Right renal pelvis (tissue), 4 donors: ENCODE measurements at places on chromosomes 1 and 21. TPM values are rescaled to one million over a fixed set of nuclear protein-coding genes. Genes with fewer than 3 reads are reported as not detected.

DNA sequence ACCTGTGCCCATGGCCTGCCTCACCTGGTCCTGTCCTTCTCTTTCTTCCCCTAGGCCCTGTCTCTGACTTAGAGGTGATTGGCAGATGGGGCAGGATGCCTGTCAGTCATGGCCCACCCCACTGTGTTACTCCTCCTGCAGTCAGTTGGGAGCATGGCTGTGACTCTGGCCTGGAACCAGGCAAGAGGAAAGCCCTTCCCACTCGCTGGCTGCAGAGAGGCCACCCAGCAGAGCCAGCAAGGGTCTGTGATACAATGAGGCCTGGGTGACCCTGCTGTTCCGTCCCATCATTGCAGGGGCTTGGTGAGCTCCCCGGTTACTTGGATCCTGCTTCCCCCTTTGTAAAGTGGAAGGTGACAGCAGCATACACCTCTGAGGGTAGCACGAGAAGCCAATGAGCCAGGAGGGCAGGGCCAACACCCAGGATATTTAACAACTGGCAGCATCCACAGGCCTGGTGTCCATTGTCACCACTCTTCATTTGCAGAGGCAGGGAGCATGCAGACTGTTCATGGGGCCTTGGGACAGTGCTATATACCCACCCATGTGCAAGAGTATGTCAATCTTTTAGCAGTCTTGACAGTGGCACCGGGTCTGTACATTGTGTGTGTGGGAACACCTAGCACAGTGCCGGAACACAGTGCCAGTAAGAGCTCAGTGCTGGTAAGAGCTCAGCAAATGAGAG is 191.0 kb upstream of the C1orf174 start:
- DNase-seq, result no peak

DNA sequence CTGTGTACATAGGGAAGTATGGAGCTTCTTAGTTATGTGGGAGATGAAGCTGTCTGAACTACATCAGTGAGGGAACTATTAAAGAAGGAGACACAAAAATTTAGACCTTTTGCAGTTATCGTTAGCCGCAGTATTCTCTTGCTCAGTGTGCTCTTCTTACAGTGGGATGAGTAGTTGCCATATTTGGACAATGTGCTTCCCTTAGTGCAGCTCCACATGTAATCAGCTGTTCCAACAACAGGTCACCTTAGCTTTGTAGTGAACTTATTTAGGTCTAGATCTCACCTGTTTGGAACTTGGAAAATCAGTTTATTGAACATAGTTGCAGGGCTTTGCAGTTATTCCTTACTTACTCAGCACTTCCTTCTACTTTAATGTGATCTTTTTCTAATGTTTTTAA is 18.1 kb downstream of the GPR52 start:
- no peak for DNase-seq

DNA sequence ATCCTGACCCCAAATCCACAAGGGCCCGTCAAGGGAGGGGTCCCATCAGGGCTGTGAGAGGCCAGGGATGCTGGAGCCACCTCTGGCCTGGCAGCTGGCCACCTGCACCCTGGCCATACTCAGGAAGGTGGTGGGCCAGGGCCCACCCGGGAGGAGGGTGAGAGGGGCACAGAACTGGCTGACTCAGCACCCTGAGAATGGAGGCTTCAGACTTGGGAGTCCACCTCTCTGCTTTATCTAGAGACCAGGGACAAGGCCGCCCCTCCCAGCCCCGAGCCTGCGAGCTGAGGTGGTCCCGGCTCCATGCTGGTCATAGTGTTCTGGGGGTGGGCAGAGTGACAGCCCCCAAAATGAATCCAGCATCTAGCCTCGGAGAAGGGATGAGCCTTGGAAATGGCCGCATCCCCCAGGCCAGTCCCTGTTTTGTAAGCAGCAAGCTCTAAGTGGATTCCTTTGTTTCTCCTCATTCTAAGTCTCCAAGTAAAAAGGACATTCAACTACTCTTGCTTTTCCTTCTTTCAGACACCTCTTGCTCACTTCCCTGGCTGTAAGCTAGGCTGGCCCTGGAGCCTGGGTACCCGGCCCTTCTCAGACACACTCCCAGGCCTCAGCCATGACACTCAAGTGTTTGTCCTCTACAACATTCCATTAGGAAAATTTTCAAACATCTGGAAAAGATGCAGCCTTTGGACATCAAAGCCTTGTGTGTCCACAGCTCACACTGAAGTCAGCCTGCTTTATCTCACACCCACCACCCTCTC is 12.3 kb downstream of the WNT3A start:
- no peak for DNase-seq

DNA sequence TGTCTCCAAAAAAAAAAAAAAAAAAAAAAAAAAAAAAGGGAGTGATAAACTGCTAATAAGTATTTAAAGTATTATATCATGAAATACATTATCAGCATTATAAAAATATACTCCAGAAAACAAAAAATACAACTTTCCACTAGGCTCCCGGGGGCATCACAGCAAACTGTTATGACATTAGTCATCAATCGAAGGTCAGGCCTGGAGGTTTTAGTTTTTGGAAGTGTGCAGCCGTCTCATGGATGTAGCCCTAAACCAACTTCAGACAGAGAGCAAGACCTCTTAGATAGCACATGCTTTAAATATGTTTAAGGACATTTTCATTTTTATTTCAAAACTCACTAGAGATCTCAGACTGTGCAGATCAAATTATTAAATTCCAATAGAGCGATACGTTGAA is 106.3 kb downstream of the RERE start:
- DNase-seq, result no peak

- DNase-seq, result no peak
These were observed 59.9 kb downstream of the WNT9A start for GRCh38 chr1:227887697-227888403.

- no peak for DNase-seq
These were observed 2.4 kb upstream of the ELAPOR1 start for GRCh38 chr1:109111386-109112055.

- no peak for DNase-seq
These were observed 508.6 kb downstream of the RWDD3 start for GRCh38 chr1:95742591-95743089.

GRCh38 chr1:64842224-64842623 is 97.3 kb downstream of the RAVER2 start:
- DNase-seq, result no peak

DNA sequence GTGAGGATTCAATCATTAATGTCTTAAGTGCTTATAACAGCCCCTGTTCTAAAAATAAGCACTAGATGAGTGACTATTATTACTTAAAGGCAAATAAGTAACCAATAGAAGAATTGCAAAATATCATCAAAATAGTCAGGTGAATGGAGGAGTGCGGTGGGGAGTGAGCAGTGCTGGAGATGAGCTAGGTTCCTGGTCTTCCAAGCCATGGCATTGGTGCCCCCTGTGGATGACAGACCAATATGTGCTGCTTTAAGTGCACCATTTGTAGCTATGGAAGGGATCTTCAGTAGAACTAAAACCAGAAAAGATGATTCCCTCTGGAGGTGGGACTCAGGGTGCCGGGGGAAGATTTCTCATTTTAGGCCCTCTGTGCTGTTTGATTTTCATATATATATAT is 46.1 kb upstream of the SLC30A1 start:
- DNase-seq, result no peak

DNA sequence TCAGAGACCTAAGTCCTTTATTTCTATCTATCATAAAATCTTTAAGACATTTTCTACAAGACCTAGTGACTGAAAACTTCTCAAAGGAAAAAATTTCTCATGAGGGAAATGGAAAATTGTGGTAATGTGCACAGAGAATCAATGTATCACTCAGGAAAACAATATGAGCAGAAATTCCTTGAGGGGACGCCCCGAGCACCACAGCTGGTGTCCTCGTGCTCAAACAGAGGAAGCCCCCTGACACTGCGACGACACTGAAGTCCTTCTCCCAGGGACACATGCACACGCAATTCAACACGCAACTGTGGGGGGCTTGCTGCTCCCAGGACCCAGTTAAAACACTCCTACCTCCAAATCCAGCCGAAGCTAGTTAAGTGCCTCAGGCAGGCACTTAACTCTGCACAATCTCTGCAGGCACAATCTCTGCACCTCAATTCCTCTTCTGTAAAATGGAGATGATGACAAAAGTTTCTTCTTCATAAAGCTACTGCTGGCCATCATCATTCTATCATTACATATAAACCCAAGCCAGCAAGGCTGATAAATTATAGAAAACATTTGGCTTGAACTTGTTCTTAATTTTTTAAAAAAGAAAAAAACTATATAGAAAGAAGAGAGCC is 16.0 kb downstream of the ZBTB17 start:
- DNase-seq, result no peak

- no peak for DNase-seq
These were observed 596.5 kb downstream of the MATN1 start for GRCh38 chr1:30126848-30127247.

GRCh38 chr1:170893655-170894297 is 41.6 kb upstream of the MROH9 start:
- DNase-seq, result no peak

DNA sequence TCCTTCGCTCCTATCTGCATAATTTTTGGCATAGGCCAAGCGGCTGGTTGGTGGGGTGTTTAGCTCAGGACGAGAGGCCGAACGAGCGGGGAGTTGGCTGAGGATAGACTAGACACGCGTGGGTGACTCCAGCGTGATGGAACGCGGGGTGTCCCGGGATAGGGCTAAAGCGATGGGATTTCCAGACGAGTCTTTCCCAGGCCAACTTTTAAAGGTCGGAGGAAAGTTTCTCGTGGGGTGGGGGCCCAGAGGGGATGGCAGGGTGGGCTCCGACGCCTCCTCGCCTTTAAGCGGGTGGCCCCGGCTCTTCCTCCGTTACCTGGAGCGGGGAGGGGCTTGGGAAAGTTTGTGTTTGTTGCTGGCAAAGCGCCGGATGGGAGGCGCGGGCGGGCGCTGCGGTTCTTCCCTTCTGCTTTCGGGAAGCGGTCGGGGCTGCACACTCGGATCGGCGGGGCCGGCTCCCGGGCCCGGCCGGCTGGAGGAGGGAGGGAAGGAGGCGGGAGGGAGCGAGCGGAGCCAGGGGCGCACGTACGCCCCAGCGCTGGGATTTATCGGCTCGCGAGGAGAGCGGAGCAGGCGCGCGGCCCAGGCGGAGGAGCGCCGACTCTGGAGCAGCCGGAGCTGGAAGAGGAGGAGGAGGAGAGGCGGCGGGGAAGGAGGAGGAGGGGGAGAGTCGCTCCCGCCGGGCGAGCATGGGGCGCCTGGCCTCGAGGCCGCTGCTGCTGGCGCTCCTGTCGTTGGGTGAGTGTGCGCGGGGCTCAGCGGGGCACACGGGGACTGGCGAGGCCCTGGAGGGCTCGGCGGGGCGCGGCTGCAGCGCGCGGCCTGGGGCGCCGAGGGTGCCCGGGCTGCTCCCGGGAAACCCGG is at the start of gene PTGFRN:
PTGFRN (plus strand) TSS at position 405 of the 867 bp plus-strand sequence; CDS start at position 693, 288 bp downstream.
- peak; percentile 62 for DNase-seq

Gene ICOSLG
- polyA plus RNA-seq, result 11.4 TPM

- DNase-seq, result no peak
These were observed 1.2 kb downstream of the SAMD11 start for GRCh38 chr1:924656-925560.

DNA sequence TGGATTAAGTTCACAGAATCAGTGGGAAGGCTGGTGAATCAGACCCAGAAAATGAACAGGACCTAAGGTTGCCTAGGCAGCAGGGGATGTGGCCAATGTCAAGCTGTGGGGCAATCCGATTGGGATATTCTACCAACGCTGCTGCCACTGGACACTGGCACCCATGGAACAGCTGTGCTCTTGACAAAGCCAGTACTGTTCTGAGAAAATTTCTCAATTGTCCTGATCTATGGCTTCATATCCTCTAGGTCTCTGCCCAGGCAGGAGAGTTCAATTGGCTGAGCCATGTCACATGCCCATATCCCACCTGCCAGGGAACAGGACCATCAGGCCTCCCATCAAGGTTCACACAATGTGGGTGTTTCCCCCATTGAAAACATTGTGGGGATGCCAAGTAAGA is 6.2 kb downstream of the TACSTD2 start:
- no peak for DNase-seq

Gene KIAA0040
- polyA plus RNA-seq, result 19.4 TPM

GRCh38 chr1:227459326-227459841 is 104.0 kb upstream of the ZNF678 start:
- no peak for DNase-seq

- DNase-seq, result no peak
These were observed 77.4 kb downstream of the DIRAS3 start for GRCh38 chr1:67973051-67973450.

Gene CFHR3
- polyA plus RNA-seq, result 0.22 TPM

Gene SDF4
- 130 TPM for polyA plus RNA-seq

DNA sequence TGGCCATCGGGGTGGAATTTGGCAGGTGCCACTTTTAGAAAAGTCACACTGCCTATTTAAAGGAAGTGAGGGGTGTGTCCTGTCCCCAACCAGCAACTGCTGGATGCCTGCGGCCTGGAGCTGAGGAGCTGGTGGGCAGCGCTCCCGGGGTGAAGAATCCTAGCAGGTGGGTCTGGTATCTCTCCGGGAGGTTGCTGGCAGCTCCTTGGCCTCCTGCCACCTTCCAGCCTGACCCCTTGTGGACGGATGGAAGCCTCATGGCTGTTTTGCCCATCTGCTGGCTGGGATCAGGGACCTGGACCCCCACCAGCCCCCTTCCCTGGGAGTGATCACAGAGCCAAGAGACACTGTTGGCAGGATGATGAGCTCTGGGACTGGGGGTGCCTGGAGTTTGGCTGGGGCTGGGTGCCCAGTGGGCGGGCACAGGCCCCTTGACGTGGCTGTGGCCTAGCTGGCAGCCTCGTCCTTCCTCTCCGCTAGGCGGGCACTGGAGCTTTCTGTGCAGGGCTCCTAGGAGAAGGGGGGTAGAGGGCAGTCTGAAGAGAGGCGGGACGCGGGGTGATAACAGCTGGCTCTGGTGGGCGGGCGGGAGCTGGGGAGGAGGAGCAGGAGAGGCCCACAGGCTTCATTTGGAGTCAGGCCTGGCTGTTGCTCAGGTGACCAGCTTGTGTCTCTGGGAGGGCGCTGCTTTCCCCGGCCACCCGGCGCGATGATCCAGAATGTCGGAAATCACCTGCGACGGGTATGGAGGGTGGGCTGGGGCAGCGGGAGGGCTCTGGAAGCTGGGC is at the start of gene ACOT11:
ACOT11 (plus strand) TSS at position 628 of the 788 bp plus-strand sequence; CDS start at position 710, 82 bp downstream.
- peak; percentile 68 for DNase-seq

Gene REN
- 133 TPM for polyA plus RNA-seq

GRCh38 chr1:60891281-60891680 is 191.1 kb upstream of the NFIA start:
- no peak for DNase-seq

DNA sequence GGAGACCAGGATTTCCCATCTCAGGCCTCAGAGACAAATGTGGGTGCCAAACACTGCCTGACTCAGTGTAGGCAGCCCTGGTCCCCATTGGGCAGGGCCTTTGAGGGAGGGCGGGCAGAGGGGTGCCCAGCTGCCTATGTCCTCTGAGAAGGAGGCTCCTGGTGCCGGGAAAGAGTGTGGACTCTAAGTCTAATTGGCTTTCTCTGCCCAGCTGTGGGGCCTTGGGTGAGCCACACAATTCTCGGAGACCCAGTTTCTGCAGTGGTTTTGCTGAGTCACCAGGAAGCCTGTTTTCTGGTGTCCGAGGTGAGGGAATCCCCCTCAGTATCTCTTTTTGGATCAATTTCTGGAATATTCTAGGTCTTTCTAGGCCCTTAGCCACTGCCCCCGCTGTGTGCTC is 35.3 kb upstream of the ACTL8 start:
- no peak for DNase-seq
